ENCODE measurements at places on chromosomes 2 and 18.

- DNase-seq, result no peak
Observed at GRCh38 chr2:203694191-203694590, 12.2 kb upstream of the CD28 start.

DNA sequence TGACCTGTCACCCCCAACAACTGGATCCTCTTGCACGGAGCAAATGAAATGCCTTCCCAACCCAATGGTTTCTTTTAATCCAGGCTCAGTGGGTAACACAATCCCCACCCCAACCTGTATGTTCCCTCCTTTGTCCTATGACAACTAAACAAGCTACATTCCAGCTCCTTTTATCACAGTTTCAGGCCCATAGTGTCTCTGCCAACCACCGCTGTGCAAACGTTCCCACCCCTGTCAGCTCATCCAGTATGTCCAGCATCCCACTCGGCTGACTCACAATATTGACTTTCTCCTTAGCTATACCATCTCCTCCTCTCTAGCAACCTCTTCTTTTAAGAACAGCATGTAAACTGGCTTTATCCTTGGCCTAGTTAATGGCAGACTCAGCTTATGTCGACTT is 117.9 kb upstream of the PPP1CB start:
- DNase-seq, result peak; percentile 61

- DNase-seq, result no peak
Observed at GRCh38 chr18:23519734-23520133, 16.4 kb downstream of the RMC1 start.

- no peak for DNase-seq
Observed at GRCh38 chr18:79971211-79971952, 6.9 kb downstream of the HSBP1L1 start.

DNA sequence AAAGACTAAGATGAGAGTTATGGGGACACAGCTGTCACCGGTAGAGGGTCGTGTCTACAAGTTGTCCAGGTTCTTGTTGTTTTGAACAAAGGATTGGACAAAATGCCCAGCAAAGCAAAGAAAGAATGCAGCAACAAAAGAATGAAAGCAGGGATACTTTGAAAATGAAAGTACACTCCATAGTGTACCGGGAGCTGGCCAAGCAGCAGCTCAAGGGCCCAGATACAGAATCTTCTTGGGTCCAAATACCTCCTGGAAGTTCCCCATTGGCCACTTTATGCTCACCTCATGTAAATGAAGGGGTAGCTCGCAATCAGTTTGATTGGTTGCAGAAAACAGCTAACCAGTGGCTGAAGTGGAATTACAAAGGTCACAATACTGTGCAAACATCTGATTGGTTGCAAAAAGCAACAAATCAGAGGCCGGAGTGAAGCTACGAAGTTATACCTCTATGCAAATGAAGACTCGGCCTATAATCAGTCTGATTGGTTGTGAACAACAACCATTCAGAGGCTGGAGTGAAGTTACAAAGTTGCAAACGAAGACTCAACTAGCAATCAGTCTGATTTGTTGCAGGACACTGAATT is 474.9 kb upstream of the TMEFF2 start:
- peak; percentile 39 for DNase-seq

Measured in ELR (cell line).